ENCODE measurements at places on chromosomes 4 and X.

- DNase-seq, result no peak
Observed at GRCh38 chr4:48297256-48297846, 27.7 kb upstream of the TEC start.

- DNase-seq, result no peak
Observed at GRCh38 chr4:159027535-159027934, 75.3 kb upstream of the RAPGEF2 start.

- DNase-seq, result no peak
Observed at GRCh38 chr4:7375427-7375826, 59.3 kb downstream of the PSAPL1 start.

DNA sequence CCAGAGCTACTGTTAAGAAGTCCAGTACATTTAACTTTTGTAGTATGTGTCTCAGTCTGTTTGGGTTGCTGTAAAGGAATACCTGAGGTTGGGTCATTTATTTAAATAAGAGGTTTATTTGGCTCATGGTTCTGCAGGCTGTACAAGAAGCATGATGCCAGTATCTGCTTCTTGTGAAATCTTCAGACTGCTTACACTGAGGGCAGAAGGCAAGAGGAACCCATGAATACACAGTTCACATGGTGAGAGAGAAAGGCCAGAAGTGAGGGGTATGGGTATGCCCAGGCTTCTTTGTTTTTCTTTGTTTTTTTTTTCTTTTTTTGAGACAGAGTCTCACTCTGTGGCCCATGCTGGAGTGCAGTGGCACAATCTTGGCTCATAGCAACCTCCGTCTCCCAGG is 6.0 kb upstream of the CISD2 start:
- no peak for DNase-seq

- no peak for DNase-seq
Observed at GRCh38 chr4:667545-667925, 6.5 kb downstream of the ATP5ME start.

- DNase-seq, result no peak
Observed at GRCh38 chrX:97315939-97316338, 432.2 kb downstream of the RPA4 start.

GRCh38 chrX:12672367-12673106 is 118.7 kb upstream of the PRPS2 start:
- no peak for DNase-seq

DNA sequence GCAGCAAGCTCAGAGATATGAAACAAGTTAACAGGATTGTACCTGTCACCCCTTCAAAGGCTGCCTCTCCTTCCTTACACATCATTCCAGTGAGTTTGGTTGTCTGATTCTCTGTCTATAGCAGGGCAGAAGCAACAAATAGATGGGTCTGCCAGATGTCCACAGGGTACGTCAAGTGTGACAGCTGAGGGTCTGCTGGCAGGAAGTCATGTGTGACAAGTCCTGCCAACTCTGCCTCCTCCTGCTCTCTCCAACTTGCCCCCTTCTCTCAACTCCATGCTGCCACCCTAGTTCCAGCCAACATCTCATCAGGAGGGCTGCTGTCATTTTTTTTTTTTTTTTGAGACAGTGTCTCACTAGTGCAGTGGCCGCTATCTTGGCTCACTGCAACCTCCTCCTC is 109.2 kb downstream of the NSUN7 start:
- DNase-seq, result no peak
